ENCODE measurements at places on chromosomes 13 and 19. TPM values are rescaled to one million over a fixed set of nuclear protein-coding genes. Genes with fewer than 3 reads are reported as not detected.

SWSAP1 gene
- 1.2 TPM for total RNA-seq

ICAM3 gene
- total RNA-seq = 10.6 TPM

THSD1 gene
- 7.9 TPM for total RNA-seq

GPC5 gene
- total RNA-seq = 0.37 TPM

FAM216B gene
- total RNA-seq = not detected

GAPDHS gene
- not detected for total RNA-seq

POLR1G gene
- total RNA-seq = 4.2 TPM

FGF22 gene
- 0.37 TPM for total RNA-seq

EXOC3L2 gene
- total RNA-seq = 2.9 TPM

NPAS1 gene
- total RNA-seq = 0.38 TPM

LMTK3 gene
- 0.57 TPM for total RNA-seq

ZMYM2 gene
- total RNA-seq = 75.4 TPM

LRRC4B gene
- 14.2 TPM for total RNA-seq

HIPK4 gene
- 0.29 TPM for total RNA-seq

DNA sequence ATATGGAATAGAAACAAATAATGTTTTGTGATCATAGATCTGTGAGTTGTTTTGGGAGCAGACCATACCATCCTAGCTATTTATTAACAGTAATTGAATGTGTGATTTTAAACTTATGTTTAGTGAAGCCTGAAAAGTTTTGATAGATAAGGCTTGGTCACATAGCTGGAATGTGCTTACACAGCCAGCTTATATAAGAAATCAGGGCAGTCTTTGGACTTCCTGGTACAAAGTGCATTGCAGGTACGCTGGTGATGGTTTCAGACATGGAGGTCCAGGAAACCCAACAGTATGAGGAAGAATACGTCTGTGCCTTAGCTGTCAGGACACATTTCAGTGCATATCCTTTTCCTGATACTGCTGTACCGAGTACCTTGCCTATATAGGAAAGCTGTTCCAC lies 2316.2 kb upstream of the PCDH20 start:
- no peak for DNase-seq

GRCh38 chr13:46648166-46648607 lies 95.2 kb downstream of the LRCH1 start:
- DNase-seq = no peak

- no peak for DNase-seq
Measured at GRCh38 chr13:37448153-37448552, 150.4 kb downstream of the POSTN start.

GRCh38 chr13:18998389-18998788 lies 183.2 kb downstream of the TUBA3C start:
- DNase-seq = no peak

DNA sequence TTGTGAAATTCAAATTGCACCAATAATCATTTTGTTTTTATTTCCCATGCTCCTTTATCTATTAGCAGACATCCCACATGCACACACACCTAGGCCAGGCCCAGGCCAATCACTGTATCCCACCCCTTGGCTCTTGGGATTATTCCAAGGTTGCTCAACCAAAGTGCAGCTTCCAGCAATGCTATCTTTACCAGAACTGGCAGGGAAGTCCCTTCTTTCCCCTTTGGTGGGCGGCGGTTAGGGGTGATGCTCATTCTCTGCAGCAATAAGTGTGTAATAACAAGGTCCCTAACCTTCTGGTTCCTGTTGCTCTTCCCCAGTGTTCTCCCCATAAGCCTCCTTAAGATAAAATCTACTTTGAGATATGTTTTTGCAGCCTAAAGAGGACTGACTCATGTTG lies 18.3 kb upstream of the KCTD12 start:
- DNase-seq = no peak

GRCh38 chr13:111245576-111246384 lies 74.7 kb upstream of the TEX29 start:
- DNase-seq = no peak

DNA sequence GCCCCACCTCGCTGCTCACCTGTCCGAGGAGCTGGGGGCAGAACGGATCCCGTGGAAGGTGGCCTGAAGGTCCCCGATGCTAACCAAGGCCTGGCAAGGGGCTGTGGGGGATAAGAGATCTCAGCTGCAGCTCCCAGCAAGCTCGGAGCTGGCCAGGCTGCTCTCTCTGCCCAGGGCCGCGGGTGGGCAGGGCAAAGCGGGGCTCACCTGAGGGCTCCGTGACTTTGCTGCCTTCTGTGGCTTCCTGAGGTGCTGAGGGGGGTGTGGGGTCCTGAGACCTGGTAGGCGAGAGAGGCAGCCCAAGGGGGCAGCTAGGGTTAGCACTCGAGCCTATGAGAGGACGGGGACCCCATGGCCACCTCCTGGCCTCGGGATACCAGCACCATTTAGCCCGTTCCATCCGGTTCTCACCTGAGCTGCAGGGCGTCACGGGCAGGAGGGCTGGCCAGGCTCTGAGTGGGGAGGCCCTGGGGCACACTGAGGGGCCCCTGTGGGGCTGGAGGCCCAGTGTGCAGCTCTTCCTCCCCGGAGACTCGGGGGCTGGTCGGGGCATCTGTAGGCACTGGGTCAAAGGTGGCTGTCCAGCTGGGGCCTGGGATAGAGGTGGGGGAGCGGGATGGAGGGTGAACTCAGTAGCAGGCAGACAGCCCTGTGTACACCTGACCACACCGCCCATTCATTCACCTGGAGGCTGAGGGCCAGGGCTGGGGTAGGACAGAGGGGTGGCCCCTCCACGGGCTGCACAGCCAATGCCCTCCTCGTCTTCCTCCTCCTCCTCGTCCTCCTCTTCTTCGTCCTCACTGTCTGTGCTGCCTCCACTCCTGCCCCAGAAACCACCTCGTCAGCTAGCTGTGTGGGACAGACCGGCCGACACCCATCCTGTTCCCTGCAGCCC lies 3.1 kb upstream of the TMEM86B start:
- no peak for DNase-seq

DNA sequence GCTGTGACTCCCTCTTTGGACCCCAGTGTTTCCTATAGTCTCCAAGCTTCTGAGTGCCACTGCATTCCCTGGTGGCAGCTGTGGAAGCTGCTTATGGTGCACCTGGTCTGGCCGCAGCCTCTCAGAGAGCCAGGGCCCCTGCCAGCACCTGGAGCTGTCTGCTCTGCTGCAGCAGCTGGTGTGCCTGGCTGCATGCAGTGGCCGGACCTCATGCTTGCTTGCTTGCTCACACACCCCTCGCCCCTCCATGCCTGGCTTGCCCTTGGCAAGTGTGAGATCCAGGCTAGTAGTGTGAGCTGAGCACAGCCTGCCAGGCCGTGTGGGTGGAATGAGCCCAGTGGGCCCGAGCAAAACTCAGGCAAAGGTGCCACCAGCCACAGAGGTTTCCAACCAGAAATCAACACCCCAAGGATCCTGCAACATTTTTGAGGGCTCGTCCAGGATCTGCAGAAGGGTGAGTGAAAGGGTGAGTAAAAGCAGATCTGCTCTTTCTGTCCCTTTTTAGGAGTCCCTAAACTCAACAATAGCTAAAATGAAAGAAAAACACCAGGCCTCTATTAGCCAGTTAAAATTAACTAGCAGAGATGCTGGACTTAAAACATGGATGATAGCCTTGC lies 7.6 kb upstream of the MLLT1 start:
- no peak for DNase-seq

GRCh38 chr19:6452223-6452614 lies 7.4 kb downstream of the SLC25A23 start:
- DNase-seq = no peak

DNA sequence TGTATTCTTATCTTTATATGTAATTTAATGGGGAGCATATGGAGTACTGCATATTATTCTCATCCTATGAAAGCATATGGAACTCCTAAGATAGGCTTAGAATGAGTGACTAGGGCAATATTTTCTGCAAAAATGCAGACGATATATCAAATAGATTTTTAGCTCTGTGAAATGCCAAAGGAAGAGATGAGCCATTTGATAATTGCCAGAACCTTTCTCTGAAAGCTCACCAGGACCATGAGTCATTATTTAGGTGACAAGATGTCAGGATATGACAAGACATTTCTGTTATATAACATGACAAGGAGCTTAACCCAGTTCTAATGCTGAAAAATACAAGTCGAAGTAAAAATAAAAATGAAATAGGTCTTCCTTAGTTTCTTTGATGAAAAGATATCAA lies 145.0 kb downstream of the SLITRK6 start:
- DNase-seq = no peak

- DNase-seq = no peak
Measured at GRCh38 chr13:95652244-95652764, 7.8 kb upstream of the DZIP1 start.

DNA sequence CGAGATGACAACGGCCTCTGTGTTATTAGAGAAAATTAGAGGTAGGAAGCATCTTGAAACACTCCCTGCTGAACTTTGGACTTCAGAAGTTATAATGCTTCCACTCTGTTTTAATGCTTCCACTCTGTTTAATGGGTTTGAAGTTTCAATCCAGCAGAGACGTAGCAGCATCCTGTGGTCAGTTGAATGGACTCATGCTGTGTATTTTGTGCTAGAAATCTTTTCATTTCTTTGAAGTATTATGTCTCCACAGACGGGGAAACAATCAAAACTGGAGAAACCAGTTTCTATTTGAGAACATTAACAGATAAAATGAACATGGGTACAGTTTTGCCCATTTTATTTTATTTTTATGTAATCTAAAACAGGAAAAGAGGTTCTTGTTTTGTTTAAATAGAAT lies 1736.2 kb downstream of the SLITRK5 start:
- no peak for DNase-seq

- peak; percentile 93 for DNase-seq
Measured at GRCh38 chr19:45523642-45524256, 16.5 kb downstream of the VASP start.

DNA sequence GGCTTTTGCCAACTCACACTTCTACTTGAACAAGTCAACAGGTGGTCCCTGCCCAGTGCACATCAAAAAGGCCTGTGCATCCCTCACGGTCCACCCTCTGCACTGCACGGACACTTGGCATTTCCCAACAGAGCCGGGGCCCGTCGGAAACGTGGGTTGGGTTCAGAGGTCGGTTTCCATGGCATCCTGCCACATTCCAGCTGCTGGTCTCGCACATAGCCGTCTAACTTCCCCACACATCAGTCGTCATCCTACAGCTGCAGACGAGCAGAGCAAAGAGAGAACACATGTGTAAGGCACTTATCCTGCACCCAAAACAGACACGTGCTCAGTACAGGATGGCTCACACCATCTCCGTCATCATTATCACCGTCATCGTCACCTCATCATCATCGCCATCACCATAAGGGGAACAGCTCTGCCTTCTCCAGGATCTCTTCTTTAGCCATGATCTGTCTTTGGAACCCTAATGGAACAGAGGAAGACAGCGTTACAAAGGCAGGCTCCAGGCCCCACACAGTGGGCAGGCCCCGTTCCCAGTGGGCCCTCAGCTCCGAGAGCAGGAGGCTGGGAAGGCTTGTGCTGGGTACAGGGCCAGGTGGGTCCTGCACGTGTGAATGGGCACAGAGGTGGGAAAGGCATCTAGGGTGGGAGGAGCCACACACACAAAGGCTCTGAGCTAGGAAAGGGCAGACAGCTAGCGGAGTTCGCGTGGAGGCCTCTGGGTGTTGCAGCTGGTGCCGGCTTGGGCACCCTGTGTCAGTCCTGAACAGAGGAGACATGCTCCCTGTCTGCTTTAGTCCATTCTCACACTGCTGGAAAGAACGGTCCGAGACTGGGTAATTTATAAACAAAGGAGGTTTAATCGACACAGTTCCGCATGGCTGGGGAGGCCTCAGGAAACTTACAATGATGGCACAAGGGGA lies 170.8 kb upstream of the SOX1 start:
- peak; percentile 45 for DNase-seq

GRCh38 chr13:100389617-100390016 lies 199.0 kb downstream of the GGACT start:
- DNase-seq = no peak

GRCh38 chr13:30034458-30034795 lies 184.0 kb upstream of the UBL3 start:
- no peak for DNase-seq

GRCh38 chr13:98476538-98476966 lies 100.4 kb downstream of the STK24 start:
- DNase-seq = no peak

DNA sequence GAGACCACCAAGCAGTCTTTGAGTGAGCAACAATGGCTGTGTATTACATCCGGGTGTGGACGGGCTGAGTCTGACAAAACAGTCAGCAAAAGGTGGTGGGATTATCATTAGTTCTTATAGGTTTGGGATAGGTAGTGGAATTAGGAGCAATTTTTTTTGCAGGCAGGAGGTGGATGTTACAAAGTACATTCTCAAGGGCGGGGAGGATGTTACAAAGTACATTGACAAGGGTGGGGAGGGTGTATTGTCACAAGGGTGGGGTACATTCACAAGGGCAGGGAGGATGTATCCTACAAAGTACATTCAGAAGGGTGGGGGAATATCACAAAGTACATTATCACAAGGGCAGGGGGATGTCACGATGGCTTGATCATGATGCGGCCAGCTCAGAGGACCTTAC lies 15.0 kb upstream of the ZNF561 start:
- no peak for DNase-seq

GRCh38 chr13:45191874-45192273 lies 9.0 kb downstream of the KCTD4 start:
- no peak for DNase-seq

Data from posterior vena cava (tissue), 2 donors.